ENCODE measurements at places on chromosomes 7 and 10.

DNA sequence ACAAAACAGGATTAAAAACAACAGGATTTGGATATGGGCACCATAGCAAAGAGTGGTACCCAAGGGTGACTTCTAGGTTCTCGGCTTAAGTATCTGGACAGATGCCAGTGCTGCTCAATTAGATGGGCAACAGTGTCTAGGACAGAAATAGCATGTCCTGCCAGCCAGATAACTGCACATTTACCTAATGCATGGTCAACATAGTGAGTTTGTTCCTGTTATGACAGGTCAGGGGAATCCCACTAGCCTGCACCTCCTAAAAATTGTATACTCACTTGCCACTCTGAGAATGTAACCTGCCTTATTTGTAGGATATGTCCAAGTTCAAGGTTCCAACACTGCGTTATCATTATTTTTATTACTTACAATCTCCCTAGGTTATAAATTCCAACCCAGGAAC is 471.7 kb downstream of the GRM8 start:
- DNase-seq = no peak

DNA sequence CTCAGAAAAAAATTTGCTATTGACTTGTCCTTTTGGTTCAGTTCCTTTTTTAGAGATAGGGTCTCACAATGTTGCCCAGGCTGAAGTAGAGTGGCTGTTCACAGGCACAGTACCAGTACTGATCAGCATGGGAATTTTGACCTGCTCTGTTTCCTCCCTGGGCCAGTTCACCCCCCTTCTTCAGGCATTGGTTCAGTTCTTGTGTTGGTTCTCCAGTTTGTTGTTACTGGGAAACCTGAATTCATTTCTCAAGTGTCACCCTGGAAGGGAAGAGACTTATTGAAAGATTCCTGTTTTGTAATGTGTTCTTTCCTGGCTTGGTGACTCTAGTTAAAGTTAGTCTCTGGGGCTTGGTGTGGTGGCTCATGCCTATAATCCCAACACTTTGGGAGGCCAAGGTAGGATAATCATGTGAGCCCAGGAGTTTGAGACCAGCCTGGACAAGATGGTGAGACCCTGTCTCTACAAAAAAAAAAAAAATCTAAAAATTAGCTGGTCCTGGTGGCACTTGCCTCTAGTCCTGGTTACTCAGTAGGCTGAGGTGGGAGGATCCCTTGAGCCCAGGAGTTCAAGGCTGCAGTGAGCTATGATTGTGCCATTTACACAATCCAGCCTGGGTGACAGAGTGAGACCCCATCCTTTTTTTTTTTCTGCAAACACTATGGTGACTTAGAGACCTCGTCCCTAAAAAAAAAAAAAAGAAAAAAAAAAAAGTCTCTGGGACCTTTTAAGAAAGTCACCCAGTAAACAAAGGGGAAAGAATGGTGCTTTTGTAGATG is 52.7 kb downstream of the CNNM2 start:
- DNase-seq = no peak

DNA sequence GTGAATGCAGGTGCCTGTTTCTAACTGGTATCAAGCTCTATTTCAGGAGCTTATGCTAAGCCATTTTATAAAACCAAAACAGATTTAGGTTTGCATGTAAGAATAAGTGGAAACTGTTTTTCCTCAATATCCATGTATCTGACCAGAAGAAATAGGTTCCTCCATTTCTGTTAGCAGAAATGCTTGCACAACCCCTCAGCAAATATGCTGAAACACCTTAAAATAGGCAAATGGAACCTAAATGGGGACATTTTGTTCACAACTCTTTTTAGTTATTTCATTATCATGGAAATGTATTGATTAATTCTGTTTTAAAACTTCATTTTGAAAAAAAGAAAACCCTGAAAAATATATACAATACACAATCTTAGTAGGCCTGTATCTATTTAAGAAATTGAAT is 8.9 kb upstream of the EEPD1 start:
- DNase-seq = no peak

DNA sequence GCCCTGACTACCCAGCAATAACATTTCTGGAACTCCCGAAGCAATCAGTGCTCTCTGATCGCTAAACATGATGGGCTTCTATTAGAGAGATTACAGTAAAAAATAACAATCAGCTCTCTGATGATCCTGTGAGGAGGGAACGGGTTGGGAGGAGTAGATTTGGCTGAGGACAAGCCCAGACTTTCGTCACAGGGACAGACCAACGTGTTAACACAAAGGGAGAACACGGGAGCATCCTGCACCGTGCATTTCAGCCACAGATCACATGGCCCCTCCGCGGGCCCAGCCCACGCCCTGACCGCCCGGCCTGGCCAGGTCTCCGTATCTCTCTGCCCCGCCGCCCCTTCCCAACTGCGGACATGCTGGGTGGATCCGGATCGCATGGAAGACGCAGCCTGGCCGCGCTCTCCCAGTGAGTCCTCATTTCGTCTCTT is 95.0 kb upstream of the AGBL3 start:
- peak; percentile 75 for DNase-seq

GRCh38 chr7:129210256-129210988 is 14.4 kb upstream of the AHCYL2 start:
- peak; percentile 95 for DNase-seq

DNA sequence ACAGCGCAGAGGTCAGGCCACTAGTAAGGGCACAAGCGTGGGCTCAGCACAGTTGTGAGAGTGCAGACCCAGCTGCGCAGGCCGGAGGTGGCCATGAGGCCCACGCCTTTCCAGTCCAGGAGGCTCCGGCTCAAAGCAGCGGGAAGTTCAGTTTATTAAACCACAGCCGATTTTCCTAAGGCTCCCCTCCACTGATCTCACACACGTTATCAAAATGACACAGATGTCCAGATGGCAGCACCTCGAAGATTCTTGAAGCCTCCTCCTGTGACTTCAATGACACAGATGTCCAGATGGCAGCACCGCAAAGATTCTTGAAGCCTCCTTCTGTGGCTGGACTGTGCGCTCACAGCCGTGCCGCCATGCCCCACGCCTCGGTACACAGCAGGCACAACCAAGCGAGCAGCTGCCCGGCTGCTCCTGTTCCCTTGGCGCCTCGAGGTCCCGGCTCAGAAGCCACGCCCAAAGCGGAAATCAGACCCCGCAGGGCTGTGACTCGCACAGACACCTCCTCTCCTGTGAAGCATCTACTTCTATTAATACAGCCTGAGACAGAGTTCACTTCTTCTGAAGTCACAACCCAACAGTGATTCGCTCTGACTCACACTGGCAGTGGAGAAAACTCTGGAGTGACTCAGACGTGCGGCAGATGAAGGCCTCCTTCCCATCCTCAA is 122.7 kb downstream of the MAD1L1 start:
- no peak for DNase-seq

DNA sequence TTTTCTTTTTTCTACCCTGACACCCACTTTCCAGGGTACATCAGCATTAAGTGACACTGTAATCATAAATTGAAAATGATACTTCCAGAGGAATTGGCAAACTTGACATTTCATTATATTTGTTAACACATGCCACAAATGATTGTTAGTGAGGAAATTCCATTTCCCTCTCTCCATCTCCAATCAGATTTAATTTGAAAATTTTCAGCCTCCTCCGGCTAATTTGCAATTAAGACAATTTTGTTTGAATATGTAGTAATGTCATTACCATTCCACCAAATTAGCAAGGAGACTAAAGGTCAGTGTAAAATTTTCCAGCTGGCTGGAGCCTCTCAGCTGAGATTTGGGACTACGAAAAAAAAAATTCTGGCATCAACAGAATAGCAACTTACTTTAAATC is 242.7 kb downstream of the FOXP2 start:
- no peak for DNase-seq

DNA sequence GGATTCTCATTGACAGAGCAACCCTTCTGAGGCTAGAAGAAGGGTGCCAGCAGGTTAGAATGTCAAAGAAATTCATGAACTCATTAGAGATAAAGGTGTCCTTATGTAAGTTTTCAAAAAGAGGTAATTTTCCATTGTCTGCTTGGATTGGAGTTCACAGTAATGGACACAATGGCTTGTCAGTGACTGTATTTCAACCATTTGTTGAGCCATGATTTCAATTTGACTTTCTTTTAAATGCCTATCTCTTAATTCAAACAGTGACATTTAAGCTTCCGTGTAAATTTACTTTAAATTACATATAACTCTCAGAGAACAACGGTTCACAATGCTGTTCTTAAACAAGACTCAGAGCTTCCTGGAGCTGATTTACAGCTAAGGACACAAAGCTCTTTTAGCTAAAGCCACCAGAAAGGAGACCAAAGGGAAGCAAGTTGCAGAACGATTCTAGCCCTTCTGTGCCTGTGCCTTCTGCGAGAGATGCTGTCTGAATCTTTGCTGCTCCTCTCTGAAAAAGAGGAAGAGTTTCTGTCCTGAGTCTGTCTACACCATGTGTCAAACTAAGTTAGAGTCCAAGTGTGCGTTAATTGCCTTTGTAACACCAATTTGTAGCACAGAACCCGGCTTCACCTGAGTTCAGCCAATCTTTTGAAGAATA is 42.2 kb upstream of the PFKP start:
- DNase-seq = no peak

GRCh38 chr7:20381406-20382034 is 50.8 kb downstream of the ITGB8 start:
- no peak for DNase-seq

DNA sequence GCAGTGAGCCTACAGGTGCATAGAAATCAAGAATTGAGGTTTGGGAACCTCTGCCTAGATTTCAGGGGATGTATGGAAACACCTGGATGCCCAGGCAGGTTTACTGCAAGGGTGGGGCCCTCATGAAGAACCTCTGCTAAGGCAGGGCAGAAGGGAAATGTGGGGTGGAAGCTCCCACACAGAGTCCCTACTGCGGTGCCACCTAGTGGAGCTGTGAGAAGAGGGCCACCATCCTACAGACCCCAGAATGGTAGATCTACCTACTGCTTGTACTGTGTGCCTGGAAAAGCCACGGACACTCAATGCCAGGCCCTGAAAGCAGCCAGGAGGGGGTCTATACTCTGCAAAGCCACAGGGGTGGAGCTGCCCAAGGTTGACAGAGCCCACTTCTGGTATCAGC is 533.5 kb downstream of the GPAM start:
- no peak for DNase-seq

GRCh38 chr7:155003376-155004214 is 671 bp upstream of the PAXIP1 start:
- DNase-seq = peak; percentile 98

DNA sequence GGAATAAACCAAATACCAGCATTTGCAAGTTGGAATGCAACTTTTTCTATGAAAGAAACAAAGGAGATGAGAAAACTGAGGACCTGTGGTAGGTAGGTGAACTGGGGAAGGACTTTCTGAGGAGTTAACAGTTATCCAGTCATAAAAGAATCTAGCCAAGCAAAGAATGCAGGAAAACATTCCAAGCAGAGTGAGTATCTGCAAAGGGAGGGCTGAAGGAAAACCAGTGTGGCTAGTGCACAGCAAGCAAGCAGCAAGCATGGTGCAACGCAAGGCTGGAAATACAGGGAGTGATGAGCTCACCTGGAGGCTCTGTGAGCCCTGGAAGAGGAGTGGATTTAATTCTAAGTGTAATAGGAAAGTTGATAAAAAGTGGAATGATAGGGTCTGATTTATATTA is 44.0 kb downstream of the RTKN2 start:
- no peak for DNase-seq

- DNase-seq = no peak
These were observed 57.6 kb downstream of the RNLS start for GRCh38 chr10:88525371-88526069.

DNA sequence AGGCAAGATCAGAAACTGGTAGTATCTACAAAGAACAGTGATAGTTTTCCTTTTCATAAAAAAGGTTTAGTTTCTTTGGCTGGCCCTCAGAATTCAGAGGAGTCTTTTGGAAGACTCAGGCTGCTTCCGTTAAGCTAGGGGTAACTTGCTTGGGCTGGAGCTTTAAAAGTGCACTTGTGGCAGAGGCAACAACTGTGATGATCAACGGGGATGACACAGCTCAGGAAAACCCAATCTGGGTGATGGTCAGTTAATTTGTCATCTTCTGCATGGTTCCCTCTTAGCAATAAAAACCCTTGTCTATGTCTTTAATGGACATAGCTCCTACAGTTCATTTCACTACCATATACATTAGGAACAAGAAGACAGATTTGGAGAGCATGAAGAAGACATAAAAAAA is 46.7 kb downstream of the SGMS1 start:
- DNase-seq = no peak

DNA sequence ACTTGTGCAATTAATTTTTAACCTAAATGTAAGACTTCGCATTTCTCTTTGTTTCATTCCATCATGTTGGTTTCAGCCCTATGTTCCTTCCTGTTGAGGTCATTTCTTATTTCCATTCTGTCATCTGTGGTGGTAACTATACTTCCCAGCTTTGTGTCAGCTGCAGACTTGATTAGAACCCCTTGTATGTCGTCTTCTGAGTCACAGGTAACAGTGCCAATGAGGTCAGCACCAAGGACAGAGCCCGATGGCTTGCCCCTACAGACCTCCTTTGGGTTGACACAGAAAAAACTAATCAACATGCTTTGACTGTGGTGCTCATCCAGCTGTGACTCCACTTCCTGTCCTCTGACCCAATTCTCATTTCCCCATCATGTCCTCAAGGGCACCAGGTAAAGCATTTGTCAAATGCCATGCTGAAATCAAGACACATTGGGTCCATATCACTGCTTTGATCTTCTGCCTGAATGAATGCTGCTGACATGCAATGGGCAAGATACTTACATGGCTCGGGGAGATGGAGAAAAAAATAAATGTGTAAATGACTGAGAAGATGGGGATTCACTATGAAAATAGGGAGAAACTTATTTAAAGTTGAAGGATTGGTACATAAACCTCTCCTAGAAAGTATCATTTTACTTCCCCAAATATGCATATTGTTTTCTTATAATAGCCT is 25.6 kb upstream of the CRTAC1 start:
- peak; percentile 70 for DNase-seq

- no peak for DNase-seq
These were observed 127.0 kb upstream of the FZD1 start for GRCh38 chr7:91137153-91137787.

DNA sequence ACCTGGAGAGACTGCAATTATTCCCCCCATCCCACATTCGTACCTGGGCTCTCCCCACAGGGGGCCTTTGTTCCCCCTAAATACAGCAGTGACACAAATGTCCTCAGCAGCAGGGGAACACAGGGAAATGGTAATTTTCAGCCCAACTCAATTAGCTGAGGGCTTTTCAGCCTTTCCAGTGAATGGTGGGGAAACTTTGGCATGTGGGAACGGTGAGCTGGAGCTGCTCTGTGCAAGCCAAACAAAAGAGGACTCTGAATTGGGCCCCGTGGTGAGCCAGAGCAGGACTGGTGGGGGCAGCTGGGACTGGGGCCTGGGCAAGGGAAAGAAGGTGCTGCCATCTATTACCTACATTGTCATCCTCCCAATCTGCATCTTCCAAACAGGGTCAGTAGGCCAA is 51.0 kb downstream of the FBXW4 start:
- peak; percentile 79 for DNase-seq
